Renal cortex interstitium (tissue), 15 donors: ENCODE measurements at places on chromosomes 12 and 14. TPM values are rescaled to one million over a fixed set of nuclear protein-coding genes. Genes with fewer than 3 reads are reported as not detected.

Gene KRT82
- not detected for polyA plus RNA-seq

- no peak for DNase-seq
Observed at GRCh38 chr12:46461907-46462640, 89.5 kb upstream of the SLC38A2 start.

DNA sequence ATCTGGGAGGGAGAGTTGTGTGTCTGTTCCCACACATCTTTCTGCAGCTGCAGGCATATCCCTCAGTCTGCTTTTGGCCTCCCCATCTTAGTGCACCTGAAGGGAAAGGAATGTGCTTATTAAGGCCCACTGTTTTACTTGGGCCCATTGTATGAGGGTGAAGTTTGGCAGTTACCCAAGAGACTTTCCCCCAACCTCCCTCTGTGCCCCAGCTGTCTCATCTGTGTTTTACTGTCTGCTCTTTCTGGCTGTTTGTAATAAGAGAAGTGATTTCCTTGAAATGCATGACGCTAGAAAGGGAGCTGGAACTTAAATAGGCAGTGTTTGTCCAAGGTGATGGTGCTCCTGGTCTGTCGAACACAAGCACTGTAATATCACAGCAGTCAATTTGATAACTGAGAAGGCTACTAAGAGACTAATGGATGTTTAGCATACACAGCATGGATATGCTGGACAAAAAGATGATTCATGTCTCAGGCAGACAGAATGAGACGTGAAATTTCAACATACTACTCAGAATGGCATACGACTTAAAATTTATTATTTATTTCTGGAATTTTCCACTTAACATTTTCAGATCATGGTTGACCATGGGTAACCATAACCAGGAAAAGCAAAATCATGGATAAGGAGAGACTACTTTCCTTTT, 43.6 kb downstream of the FSCB start:
- DNase-seq, result no peak

DNA sequence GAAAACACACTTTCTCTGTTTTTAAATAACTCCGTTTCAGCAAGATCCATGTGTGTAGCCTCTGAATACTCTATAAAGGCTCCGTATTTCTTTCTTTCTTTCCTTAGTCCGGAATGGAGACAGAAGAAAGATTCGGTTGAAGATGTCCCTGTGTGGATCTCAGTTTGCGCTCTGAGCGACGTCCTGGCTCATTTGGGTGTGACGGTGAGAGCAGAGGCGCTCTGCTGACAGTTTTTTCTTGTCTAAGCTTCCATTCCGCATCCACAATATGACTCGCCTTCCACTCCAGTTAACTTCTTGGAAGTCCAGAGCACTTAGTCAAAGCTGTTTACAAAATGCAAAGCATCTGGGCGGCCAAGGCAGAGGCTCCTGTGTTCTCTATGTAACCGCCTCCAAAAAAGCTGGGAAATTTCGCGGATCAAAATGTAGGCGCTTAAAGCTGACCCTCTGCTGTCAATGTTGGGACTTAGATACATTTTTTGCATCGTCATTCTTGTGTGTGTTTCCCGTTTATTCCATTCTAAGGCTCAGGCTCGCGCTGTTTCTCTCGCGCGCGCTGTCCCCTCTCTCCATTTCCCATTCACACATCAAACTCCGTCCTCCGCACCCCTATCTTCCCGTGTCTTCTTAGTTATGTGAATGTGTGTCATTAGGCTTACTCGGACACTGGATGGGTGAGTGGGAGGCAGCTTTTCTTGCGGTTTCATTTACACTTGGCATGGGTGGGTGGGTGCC, 880 bp upstream of the FLRT2 start:
- no peak for DNase-seq

- DNase-seq, result no peak
Observed at GRCh38 chr14:100283984-100284881, 22.0 kb downstream of the SLC25A29 start.

DNA sequence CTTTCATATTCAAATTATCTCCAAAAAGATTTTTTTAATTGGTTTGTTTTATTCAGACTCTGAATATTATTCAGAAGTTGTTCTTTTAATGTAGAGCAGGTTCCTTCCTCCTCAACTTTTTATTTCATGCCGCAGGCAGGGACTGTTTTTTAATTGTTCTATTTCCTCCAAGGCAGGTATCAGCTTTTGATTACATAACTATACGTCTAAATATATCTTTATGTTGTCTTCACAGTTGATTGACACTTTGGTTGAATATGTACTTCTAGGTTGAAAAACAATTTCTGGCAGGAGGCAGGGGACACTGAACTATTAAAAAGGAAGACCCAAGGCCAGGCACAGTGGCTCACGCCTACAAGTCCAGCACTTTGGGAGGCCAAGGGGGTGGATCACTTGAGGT, 82.5 kb downstream of the HECTD4 start:
- no peak for DNase-seq

GRCh38 chr14:35352274-35353233, 52.0 kb downstream of the NFKBIA start:
- DNase-seq, result no peak
